Naive thymus-derived CD8-positive, alpha-beta T cell (primary cell): ENCODE measurements at places on chromosomes 5 and 9.

GRCh38 chr5:133205204-133205603 lies 153.4 kb downstream of the HSPA4 start:
- no peak for DNase-seq

DNA sequence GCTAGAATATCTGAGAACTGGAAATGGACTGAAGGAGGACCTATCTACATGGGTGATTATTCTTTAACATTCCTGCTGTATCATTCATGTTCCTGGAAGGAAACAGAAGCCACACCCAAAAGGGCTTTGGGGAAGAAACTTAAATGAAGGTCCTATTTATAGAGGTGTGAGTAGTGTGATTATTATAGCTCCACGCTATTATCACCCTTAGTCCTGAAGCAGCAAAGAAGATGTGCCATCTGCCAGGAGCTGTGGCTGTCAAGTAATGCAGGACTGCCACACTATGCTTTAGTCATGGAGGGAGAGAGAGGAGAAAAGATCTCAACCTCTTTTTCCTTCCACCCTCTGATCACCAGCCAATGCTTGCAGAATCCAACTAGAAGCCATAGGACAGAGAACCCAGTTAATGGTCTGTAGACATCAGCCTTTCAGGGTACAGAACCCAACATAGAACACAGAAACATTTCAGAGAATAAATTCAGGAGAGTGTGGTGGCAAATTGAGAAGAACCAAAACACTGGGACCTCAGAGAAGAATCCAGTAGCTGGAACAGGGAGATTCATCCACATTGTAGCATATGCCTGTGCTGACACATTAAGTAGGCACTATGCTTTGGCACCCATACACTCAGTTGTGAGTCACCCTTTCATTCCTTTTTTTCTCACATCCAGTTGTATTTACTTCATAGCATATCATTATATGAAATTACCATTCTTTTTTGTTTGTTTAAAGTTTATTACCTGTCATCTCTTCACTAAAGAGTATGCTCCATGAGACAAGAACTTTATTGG lies 21.0 kb upstream of the RNF180 start:
- no peak for DNase-seq

DNA sequence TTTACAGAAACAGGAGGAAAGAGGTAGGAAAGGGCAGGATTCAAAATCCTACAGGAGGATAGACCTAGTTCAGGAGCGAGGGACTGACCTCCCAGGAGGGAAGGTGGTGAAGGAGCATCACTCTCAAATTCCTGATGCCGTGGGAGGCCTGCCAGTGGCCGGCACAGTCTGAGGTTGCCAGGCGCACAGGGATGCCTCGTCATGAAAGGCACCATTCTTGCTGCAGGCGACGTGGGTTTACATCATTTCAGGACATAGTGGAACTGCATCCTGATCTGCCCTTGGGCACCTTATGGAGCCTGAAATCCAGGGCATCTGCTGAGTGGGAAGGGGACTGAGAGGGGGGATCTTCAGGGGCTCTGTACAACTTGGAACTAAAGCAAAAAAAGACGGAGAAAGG lies 163.2 kb upstream of the S1PR3 start:
- DNase-seq = no peak

DNA sequence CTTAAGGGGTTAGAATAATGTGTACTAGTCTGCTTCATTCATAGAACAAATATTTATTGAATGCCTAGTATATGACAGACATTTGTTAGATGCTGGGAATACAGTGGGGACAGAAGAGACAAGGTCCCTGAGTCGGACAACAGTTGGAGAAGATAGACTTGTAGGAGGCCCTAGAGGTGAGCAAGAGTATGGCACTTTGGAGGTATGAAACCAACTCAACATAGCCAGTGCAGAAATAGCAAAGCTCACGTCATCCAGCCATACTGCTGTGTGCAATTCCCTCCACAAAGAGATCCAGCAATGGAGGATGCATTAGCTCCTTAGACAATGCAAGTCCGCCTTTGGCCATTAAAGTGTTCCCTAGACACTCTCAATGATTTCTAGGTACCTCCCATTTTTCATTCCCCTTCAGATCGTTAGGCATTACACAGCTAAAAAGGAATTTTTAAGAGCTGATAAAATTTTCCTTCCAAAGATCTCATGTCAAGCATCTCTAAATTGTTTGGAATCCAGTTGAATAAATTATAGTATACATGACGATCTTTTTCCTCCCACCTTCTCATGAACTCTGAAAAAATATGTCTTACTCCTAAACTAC lies 1949.6 kb upstream of the WWC1 start:
- no peak for DNase-seq

DNA sequence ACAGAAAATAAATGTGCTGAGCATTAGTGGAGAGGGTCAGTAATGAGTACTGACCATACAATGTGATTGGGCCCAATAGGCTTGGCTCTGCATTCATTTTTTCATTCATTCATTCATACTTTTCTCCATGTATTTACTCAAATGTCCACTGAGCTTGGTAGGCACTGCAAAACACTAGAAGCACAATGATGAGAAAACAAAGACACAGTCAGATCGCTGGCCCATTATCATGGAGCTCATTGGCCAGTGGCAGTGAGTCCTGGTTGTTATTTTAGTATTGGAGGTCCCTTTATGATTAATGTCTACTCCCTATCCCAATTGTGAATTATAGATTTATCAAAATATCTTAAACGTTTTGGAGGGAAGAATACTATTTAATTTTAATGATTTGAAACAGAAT lies 1079.7 kb upstream of the DMAC1 start:
- no peak for DNase-seq
